ENCODE measurements at places on chromosomes 2 and 18.

GRCh38 chr18:28854964-28855363 lies 678.0 kb upstream of the CDH2 start:
- DNase-seq = no peak

- no peak for DNase-seq
These were observed 218.5 kb upstream of the HDAC4 start for GRCh38 chr2:239619369-239619768.

DNA sequence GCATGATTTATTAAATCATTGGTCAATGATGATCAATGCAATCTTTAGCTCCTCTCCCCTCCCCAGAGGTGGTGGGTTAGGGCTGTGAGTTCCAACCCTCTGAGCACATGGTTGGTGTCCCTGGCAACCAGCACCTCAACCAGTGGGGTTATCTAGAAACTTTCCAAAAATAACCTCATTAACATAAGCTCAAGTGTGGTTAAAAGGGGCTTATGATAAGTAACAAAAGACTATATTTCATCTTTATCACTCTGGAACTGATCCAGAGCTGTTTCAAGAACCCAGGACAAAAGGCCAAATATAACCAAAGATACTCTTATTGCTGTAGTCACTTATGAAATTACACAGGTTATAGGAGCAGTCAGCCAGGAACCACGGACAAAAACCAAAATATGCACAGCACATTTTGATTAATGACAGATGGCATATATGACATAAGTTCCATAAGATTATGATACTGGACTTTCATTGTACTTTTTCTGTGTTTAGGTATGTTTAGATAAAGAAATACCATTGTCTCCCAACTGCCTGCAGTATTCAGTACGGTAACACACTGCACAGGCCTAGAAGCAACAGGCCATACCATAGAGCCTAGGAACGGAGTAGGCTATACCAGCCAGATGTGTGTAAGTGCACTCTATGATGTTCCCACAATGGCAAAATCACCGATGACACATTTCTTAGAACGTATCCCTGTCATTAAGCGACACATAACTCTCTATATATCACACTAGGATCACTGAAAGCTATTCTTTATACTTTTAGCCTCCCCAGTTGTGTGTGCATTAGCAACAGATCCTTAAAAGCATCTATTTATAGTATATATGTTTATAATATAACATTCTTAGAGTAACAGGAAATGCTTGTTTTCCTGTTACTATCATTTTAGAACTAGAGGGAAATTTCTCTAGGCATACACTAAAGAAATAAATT lies 31.9 kb downstream of the KIDINS220 start:
- DNase-seq = no peak

GRCh38 chr2:172448544-172449267 lies 21.3 kb downstream of the ITGA6 start:
- no peak for DNase-seq

DNA sequence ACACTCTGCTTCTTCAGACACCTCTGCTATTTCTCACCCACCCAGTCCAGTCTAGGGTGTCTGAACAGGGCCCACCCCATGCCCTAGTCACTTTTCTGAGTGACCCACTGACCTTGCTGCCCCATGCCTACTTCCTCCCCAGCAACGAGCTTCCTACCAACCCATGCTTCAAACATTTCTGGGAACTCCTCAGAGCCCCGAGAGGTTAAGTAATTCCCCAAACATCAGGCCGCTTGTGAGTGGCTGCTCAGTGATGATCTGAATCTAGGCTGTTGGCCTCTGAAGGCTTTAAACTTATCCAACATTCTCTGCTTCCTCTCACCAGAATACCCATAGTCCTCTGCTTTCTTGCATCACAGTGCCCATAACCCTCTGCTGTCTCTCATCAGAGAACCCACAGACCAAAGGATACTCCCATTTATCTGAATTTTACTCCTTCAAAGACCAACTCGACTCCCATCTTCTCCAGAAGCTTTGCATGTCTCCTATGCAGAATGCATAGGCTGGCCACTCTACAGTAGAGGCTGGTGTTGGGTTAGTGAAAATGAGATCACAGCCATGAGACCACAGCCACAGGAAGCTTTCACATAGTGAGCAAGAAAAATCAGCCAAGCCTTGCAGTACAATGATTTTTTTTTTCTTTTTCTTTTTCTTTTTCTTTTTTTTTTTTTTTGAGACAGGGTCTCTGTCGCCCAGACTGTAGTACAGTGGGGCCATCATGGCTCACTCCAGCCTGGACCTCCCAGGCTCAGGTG lies 309.5 kb upstream of the LYPD1 start:
- DNase-seq = no peak

GRCh38 chr18:46310258-46310657 lies 206.1 kb downstream of the HAUS1 start:
- DNase-seq = no peak

DNA sequence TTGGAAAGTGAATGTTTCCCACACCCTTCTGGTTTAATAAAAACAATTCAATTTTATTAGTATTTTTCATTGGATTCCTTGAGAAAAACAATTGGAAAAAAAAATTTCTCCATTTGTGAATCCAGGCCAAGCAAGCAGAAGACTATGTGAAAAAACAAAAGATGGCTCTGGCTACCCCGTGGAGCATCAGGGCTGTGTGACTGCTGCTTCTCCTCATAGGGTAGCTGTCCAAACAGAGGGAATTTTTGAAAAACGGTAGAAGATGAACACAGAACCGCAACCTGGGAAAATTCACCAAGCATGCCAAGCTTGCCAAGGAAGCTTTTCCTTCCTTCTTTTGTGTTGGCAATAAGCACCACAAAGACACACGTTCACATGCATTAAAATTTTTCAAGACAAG lies 71.3 kb upstream of the ACVR2A start:
- DNase-seq = no peak

DNA sequence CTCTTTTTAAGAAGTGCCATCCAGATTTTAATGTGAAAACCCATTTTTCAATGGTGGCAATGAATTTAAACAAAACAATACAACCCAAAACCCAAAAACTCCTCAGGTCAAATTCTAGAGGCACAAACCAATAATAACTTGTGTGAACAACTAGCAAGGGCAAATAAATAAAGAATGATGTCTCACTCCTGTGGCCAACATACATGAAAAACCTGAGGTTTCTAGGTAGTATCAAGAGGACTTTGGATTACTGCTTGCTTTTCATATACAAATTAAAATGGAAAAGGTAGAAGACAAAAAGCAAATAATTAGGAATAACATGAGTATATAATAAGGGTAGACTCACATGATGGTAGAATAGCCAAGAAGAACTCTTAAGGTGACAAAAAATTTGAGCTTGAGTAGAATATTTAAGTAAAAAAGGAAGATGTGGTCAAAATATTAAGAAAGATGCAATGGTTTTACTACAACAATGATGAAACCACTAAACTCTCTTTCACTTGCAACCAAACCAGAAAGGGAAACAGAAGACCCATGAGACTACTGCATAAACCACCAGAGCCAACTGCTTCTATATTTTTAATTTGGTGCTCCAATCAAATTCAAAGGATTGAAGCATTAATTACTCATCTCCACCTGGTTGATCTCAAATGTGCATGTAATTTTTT lies 53.5 kb downstream of the DARS1 start:
- DNase-seq = no peak
